ENCODE measurements at places on chromosomes 5 and 9.

- no peak for DNase-seq
Observed at GRCh38 chr5:149140197-149141002, 893 bp upstream of the ABLIM3 start.

DNA sequence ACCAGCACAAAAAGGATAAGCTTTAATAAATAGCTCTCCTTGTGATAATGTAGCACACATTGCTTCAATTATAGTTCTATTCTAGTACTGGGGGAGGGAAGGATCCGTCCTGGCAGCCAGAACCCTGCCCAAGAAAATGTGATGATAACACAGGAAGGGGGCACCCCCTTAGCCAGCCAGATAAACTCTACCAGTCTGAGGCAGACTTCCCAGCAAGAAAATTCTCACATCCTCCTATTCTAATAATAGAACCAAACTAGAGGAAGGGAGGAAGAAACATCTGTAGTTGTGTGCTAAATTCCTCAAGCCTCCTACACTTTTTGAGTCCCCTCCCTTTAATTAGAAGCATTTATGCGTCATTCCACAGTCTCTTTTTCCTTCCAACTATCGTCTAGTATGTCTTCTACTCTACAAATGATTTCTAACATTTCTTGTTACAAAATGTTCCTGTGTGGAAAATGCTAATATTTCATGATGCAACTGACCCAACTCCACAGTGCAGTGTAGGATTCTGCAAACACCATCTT, 261.0 kb downstream of the SEMA5A start:
- DNase-seq: peak; percentile 83

DNA sequence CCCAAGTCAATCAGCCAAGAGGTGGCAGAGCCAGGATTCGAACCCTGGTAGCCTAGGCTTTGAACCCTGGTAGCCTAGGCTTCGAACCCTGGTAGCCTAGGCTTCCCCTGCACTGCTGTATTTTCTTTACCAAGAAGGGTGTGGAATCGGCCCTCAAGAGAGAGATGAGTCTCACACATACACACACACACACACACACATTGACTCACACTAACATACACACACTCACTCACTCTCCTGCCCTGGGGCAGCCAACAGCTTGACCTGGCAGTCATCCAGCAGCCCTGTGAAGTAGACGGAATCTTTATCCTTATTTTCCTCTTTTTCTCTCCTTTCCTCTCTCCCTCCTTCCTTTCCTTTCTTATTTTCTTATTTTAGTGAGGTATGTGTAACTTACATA, 55.4 kb upstream of the RPL26L1 start:
- peak; percentile 96 for DNase-seq

- DNase-seq: no peak
Observed at GRCh38 chr9:124788542-124789217, 11.7 kb downstream of the OLFML2A start.

DNA sequence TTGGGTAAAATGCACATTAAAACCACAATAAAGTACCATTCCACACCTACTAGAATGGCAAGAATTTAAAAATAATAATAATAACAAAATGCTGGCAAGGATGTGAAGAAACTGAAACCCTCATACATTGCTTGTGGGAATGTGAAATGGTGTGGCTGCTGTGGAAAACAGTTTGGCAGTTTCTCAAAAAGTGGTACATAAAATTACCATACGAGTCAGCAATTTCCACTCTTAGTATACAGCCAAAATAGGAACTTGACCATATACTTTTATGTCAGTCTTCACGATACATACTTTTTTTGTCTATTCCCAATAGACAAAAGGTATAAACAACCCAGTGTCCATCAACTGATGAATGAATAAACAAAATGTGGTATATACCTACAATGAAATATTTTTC, 15.6 kb downstream of the FKBP15 start:
- DNase-seq: no peak

DNA sequence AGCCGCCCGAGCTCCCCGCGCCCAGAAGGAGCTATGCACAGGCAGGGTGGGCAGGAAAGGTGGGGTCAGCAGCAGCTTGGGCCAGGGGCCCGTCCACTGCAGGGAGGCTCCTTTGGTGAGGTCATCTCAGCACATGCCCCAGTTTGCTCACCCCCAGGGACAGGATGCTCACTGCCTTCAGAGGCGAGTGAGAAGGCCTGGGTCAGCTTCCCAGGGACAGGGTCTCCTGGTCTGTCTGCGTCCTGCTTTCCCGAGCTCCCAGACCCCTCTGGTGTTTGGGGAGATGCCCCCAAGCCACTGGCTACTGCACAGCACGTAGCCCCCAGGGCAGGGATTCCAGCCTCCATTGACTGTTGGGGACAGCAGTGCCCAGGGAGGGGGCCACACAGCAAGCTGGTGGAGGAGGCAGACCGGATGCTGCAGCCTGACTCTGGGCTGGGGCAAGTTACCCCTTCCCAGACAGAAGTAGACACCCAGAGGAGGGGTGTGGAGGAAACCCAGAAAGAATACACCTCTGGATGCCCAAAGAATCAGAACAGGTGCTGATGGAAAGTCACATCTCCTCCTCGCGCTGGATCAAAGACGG, 581 bp upstream of the SARDH start:
- DNase-seq: no peak

- no peak for DNase-seq
Observed at GRCh38 chr5:175884214-175884613, 12.8 kb downstream of the CPLX2 start.

GRCh38 chr9:102087141-102087540, 348.7 kb upstream of the GRIN3A start:
- DNase-seq: no peak

- peak; percentile 94 for DNase-seq
Observed at GRCh38 chr9:122464633-122465567, 12.8 kb downstream of the OR1J1 start.

DNA sequence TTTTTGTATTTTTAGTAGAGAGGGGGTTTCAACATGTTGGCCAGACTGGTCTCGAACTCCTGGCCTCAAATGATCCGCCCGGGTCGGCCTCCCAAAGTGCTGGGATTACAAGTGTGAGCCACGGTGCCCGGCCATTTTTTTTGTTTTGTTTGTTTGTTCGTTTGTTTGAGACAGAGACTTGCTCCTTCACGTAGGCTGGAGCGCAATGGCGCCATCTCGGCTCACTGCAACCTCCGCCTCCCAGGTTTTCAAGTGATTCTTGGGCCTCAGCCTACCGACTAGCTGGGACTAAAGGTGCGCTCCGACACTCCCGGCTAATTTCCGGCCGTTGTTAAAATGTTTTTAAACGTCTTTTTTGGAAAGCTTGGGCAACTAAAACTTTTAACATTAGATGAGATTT, 54.0 kb downstream of the SHOC1 start:
- no peak for DNase-seq

GRCh38 chr5:121029536-121030245, 565.6 kb downstream of the PRR16 start:
- DNase-seq: peak; percentile 48

- no peak for DNase-seq
Observed at GRCh38 chr9:93918061-93918460, 37.1 kb downstream of the BARX1 start.

- DNase-seq: peak; percentile 4
Observed at GRCh38 chr5:180126716-180127681, 55.4 kb upstream of the RNF130 start.

- no peak for DNase-seq
Observed at GRCh38 chr9:131122158-131122557, 3.2 kb upstream of the NUP214 start.

- no peak for DNase-seq
Observed at GRCh38 chr9:93054758-93055704, 3.5 kb upstream of the SUSD3 start.

- DNase-seq: peak; percentile 63
Observed at GRCh38 chr9:130150779-130151382, 21.3 kb upstream of the NCS1 start.

GRCh38 chr5:79243224-79243623, 7.3 kb downstream of the JMY start:
- no peak for DNase-seq

DNA sequence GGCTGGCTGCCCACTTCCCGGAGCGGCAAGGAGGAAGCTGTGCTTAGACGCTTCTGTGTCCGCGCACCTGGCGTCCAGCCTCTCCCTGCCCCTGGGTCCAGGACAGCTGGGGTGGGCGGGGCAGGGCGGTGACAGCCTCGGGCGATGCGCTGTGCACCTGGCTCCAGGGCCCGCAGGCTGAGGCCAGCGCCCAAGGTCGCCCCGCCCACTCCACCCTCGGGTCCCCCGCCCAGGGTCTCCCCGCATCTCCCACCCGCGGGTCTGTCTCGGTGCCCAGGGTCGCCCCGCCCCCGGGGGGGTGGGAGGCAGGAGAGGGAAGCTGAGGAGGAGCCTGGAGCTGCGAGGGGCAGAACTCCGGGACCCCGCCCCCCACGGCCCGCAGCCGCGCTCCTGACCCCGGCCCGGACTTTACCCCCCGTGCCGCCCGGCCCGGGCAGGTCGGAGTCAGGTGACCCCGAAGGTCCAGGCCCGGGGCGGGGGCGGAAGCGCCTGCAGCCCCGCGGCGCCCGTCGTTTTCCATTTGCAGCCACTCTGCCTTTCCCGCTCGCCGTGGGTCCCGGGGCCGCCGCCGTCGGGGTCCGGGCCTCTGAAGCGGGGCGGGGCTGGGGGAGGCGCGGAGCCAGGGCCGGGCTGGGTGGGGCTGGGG, at the start of gene ENTPD8:
TSS of gene ENTPD8 (minus strand) at position 69 of the 646 bp plus-strand sequence. CDS start 3,072 bp downstream, outside the sequence.
- no peak for DNase-seq

GRCh38 chr5:6399980-6400910, 21.9 kb upstream of the MED10 start:
- DNase-seq: peak; percentile 87

- no peak for DNase-seq
Observed at GRCh38 chr5:80623999-80624398, 30.5 kb upstream of the MSH3 start.

DNA sequence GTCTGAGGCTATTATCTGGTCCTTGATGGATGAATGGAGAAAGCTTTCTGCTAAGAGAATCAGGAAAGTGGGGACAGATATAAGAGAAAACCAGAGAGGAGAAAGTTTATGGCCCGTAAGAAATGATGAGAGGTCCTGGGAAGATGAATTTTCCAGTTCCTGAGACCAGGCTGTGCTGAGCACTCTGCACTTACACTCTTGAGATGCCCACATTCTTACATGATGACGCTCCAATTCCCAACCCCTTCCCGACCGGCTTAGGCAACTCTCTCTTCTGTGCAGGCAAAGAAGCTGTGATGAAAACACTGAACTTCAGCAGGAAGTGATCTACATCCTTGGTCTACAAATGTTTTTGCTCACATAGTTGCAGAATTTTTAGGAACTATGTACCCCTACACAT, 417.0 kb downstream of the ARHGEF28 start:
- peak; percentile 82 for DNase-seq

DNA sequence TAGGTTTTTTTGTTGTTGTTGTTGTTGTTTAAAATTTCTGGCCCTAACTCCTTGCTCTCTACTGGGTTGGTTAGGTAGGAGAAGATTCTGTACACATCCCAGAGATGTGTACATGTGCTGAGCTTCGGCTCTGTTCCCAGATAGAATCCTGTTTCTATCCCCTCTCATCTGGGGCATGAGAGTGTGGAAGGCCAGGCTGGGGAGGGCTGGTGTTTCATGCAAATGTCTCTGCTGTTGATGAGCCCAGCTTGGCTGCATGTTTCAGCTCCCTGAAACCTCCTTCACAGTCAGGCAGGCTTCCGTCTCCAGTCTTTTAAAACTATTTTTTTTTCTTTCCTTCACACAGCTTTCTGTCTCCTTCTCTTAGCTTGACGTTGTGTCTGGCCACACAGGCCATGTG, 526.9 kb upstream of the KLF4 start:
- no peak for DNase-seq

- DNase-seq: no peak
Observed at GRCh38 chr5:168382421-168382820, 91.0 kb downstream of the WWC1 start.

GRCh38 chr9:133141833-133142595, 21.0 kb upstream of the RALGDS start:
- DNase-seq: no peak

DNA sequence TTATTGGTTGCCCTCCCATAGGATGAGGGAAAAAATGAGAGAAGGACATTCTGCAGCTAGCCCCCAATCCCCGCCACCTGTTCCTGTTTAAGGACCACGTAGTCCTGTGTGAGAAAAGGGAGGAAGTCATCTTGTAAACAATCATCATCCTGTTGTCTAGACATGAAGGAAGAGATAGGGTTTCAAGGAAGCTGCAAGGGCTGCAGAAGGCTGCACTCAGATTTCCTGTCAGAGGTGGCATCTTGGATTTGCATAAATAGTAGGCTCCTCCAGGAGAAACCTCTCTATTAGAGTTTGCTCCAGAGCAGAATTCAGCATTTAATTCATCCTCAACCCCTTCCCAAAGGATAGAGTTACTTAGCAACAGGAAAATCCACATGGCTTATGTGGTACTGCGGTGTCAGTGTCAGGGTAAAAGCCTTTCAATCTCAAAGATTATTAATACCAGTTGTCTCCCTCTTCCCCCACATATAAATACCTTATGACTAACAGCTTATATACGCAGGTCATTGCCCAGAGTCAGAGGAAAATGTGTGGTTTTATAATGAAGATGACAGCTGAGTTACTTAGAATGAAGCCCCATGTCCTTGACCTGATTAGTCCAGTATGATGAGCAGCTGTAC, 4.6 kb upstream of the DNAJC18 start:
- DNase-seq: peak; percentile 85

GRCh38 chr9:136079211-136079915, 15.7 kb downstream of the NACC2 start:
- DNase-seq: no peak

DNA sequence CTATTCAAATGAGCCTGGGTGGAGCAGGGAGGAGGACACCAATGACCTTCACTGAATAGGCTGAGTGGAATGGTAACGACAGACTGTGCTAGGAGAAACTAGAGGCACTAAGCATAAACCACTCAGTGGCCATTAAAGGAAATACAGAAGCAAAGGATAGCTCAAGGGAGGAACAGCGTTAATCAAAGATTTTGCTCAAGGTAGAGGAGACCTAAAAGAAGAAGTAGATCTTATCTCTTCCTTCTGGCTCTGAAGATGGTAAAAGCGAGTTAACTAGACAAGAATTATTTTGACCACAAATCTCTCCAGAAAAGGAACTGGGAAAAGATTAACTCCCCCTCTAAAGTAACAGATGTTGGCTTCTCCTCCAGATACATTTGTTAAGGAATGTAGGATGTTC, 299.6 kb downstream of the EPB41L4A start:
- no peak for DNase-seq

- no peak for DNase-seq
Observed at GRCh38 chr5:45335978-45336377, 360.2 kb downstream of the HCN1 start.

DNA sequence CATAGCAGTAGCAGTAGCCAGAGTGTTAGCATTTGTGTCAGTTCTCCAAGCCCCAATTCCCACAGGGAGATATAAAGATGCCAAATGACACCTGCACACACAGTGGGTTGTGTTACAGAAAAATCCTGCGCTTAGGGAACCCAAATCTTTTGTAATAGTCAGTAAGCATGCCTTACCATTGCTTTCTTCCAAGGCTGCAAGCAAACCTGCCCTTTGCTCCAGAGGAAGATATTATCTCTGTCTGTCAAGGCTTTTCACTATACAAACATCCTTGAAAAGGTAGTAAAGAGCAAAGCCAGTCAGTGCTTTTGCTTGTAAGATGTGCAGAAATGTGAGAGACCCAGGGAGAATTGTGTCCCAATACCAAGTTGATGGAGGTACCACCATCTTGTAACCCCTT, 2.9 kb downstream of the ANKDD1B start:
- no peak for DNase-seq

All from fibroblast of mammary gland (primary cell).